ENCODE measurements at places on chromosomes 7 and 10.

GRCh38 chr7:24885305-24885704 is 94.7 kb downstream of the OSBPL3 start:
- no peak for DNase-seq

DNA sequence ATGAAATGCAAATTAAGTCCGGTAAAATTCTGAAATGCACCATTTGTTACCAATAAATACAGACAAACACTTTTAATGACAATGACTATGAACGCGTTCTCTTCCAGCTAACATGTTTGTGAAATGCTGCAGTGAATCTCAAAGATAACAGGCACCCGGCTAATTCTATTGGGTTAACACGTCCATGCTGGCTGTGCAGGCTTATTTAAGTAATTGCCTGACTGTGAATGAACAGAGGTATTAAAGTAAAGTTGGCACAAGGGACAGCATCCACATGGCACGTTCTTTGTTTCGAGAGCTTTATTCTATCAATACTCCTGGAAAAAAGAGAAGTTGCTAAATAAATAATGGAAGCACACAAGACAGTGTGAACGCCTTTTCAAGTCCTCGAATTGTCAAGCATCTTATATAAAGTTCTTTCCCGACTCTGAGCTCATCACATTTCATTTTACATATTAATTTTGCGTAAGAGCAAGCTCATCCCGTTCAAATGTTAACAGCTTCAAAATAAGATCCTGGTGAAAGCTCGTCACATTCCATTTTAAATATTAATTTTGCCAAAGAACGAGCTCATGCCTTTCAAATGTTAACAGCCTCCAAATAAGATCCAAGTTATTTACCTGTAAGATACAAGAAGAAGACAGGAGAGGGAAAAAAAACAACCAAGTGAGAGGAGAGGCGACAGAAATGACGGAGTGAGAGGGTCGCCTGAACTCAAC is 111.3 kb upstream of the RHEB start:
- no peak for DNase-seq

DNA sequence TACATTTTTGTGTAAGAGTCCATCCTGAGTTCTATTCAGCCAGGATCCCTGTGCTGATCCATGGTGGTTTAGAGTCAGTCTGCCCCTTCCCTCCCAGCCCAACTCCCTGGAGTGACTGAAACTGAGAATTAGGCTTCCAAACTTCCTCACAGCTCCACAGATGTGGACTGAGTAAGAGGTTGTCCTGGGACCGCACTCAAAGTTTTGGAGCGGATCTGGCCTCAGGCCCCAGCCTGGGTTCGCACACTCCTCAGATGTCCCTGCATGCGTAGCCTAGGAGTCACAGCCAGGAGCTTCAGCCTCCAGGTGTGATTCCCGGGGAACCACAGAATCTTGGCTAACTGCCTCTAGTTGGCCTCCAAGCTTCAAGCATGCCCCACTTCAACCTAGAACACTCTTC is 218.1 kb downstream of the C7orf25 start:
- DNase-seq, result no peak

- peak; percentile 81 for DNase-seq
These were observed 63.5 kb downstream of the ZNF365 start for GRCh38 chr10:62437696-62438095.

DNA sequence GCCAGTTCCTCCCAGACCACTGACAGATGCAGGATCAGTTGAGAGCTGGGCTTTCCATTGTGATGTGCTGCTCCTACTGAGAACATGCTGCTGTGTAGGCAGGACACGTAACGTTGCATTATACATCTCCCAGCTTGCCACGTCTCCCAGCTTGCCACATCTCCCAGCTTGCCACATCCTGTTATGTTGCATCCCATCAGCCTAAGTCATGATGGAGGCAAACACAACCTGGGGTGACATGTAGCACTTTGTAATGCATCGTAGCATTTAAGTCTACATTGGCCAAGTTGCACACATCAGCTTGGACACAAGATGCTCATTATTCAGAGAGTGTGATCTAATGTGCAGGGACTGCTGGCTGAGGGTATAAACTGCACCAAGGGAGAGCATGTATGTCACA is 73.3 kb upstream of the CHCHD3 start:
- DNase-seq, result no peak

GRCh38 chr10:120833222-120833928 is 17.8 kb upstream of the WDR11 start:
- no peak for DNase-seq

- DNase-seq, result peak; percentile 37
These were observed 8.2 kb upstream of the PON3 start for GRCh38 chr7:95404316-95404865.

- peak; percentile 25 for DNase-seq
These were observed 229.0 kb downstream of the PRPF18 start for GRCh38 chr10:13815756-13816155.

GRCh38 chr10:22601618-22602017 is 112.8 kb downstream of the PIP4K2A start:
- no peak for DNase-seq

DNA sequence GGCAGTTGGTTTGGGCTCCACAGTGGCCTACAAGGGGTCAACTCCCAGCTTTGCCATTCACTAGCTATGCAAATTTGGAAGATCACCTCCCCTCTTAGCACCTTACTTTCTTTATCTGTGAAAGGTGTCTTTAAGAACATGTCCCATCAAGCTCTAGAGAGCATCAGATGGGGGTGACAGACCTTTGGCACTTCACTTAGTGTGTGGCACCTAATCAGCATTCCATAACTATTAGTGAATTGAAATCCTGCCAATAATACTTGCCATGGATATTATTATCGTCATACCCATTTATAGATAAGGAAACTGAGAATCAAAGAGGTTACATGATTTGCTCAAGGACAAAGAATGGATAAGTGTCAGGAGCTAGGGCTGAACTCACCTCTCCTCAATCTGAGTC is 51.9 kb downstream of the PLPP4 start:
- DNase-seq, result no peak

GRCh38 chr7:45159296-45159695 is 1.7 kb downstream of the RAMP3 start:
- DNase-seq, result no peak

DNA sequence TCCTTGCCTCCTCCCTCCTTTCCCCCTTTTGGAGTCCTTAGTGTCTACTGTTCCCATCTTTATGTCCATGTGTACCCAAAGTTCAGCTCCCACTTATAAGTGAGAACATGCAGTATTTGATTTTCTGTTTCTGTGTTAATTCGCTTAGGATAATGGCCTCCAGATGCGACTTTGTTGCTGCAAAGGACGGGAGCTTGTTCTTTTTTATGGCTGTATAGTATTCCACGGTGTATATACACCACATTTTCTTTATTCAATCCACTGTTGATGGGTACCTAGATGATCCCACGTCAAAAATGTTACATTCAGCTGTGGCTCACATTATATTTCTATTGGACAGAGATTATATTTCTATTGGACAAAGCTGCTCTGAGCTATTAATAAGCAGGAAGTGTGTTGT is 24.4 kb upstream of the SEPHS1 start:
- DNase-seq, result no peak

GRCh38 chr10:3877211-3878000 is 92.4 kb upstream of the KLF6 start:
- DNase-seq, result no peak

GRCh38 chr7:150903606-150904005 is 51.3 kb downstream of the AOC1 start:
- DNase-seq, result peak; percentile 45

DNA sequence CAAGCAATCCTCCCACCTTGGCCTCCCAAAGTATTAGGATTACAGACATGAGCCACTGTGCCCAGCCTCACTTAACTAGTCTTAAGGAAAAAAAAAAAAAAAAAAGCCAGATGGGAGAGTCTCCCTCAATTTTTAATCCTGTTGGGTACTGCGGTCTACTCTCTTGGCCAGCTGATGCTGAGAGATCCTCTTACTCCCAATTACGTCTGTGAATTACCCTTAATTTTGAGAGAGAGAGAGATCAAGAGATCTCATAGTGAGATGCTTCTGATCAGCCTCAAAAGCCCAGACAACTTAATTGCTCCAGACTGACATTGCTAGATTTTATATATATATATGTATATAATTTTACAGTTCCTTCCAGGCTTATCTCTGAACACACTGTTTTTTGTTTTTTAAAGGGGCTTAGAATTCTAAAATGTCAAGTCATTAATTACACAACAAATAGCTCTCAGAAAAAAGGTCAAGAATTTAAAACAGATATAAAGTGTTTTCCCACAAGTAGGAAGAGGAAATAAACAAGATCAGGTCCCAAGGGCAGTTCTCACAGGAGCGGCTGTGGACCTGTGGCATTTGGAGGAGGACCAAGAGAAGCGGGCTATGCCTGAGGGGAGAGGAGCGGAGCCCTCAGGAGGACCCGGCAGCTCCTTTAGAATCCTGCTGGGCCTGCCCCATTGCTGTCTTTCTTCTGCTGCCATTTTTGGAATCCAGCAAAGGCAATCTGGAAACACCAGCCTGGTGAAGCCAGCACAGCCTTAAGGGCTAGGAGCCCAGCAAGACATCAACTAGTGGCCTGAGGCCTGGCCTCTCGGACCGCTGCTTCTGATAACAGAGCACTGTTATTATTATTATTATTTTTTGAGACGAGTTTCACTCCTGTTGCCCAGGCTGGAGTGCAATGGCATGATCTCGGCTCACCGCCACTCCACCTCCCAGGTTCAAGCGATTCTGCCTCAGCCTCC is 30.1 kb downstream of the DENND2A start:
- no peak for DNase-seq

- no peak for DNase-seq
These were observed 133.4 kb downstream of the MAD1L1 start for GRCh38 chr7:2099048-2099957.

DNA sequence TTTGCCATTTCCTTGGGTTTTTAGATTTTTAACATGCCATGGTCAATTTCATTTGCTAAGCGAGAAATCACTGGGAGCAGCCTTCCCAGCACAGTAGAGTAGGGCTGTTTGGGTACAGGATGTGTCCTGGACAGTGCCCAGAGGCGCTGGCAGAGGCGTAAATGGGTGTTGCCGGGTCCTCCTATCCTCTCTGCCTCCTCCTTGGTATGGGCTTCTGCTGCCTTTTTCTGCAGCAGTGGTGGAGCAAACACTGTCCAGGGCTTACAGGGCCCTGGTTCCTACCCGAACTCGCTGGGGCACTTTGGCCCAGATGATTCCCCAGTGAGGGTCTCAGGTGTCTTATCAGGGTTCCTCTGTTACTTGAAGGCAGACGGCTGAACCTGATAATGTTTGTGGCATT is 298.3 kb downstream of the RPS24 start:
- DNase-seq, result no peak

DNA sequence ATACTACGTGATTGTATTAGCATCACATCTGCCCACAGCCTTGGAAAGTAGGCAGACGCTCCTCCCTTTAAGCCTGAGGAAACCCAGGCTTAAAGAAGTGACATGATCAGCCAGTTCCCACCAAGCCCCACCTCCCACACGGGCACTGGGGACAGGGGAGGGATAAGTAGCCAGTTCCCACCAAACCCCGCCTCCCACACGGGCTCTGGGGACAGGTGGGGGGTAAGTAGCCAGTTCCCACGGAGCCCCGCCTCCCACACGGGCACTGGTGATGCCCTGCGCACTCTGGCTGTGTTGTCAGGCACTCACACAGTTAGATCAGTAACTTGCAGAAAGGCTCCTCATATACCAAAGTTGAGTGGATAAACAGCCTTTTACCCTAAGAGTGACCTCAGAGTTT is 606.8 kb downstream of the PTPRN2 start:
- DNase-seq, result no peak

GRCh38 chr10:1212571-1213141 is 156.5 kb downstream of the WDR37 start:
- no peak for DNase-seq

DNA sequence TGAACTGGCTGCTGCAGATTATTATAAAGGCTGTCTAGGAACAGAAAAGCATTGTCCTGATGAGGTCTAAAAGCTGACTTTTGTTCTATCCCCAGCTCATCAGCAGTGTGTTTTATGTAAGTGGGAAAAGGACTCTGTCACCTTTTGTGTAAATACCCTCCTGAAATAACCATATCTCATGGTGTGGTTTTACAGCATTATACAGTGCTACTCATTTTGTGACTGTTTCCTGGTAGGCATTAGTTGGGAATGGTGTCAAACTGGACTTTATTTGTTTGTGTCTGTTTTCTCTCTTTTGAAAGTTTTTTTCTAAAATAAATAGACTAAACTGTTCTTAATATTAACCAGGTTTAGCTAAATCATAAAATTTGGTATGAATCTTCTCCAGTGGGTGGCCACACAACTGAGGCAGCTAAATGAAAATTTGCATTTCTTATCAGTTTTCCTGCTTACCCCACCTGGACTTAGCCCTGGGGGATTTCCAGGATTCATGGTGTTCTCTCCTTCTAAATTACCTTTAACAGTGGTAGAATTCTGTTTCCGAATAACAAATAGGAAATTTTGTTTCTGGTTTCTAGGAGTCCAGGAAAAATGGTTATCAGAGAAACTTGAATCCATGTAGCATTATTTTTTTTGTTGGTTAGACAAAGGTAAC is 140.9 kb downstream of the LHFPL3 start:
- no peak for DNase-seq

- no peak for DNase-seq
These were observed 168.7 kb downstream of the LRRC4 start for GRCh38 chr7:127862525-127862924.

GRCh38 chr10:128630787-128631252 is 504.6 kb upstream of the MKI67 start:
- no peak for DNase-seq

GRCh38 chr7:220151-220841 is 27.9 kb downstream of the FAM20C start:
- DNase-seq, result peak; percentile 81

DNA sequence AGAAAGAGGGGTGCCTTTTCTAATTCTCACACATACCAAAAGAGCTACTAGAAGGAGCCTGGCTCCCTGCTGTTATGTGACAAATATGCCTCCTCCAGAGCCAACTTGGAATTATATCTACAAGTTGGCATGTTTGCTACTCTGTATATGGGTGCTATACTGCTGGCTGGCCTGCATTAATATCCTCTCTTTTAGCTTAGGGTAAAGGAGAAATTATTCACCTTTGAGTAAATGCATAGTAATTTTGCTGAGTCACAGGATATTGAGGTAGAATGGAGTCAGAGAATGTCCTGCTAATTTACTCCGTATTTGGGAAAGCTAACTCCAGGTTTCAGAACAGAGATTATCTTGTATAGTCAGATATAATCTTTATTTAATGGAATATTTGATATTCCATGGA is 24.2 kb upstream of the LIPN start:
- no peak for DNase-seq

DNA sequence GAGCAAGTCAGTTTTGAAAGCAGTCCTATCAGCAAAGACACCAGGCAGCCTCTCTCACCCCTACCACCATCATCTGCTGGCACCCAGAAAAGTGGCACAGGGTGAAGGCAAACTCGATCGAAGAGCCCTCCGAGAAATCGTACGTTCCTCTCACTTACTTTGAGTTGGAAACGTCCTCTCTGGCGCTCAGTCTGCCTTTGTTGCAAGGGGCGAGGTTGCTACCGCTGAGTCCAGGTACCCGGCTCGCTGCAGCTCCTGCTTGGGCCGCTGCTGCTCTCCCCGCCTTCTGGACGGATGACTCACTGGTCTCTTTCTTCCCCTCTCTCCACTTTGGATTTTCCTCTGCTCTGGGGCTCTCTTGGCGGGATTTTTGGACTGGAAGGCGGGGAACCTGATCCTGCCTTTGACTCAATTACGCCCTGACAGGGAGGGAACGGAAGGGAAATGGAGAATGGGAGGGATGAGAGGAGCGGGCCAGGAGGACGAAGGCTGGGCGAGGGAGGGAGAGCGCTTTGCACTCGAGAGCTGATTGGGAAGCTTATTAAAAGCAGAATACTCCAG is at the start of gene PTN:
PTN (minus strand) TSS at position 453 of the 561 bp plus-strand sequence. CDS start 88,760 bp downstream, outside the sequence.
- DNase-seq, result no peak
